ENCODE measurements at places on chromosomes 7 and 10.

DNA sequence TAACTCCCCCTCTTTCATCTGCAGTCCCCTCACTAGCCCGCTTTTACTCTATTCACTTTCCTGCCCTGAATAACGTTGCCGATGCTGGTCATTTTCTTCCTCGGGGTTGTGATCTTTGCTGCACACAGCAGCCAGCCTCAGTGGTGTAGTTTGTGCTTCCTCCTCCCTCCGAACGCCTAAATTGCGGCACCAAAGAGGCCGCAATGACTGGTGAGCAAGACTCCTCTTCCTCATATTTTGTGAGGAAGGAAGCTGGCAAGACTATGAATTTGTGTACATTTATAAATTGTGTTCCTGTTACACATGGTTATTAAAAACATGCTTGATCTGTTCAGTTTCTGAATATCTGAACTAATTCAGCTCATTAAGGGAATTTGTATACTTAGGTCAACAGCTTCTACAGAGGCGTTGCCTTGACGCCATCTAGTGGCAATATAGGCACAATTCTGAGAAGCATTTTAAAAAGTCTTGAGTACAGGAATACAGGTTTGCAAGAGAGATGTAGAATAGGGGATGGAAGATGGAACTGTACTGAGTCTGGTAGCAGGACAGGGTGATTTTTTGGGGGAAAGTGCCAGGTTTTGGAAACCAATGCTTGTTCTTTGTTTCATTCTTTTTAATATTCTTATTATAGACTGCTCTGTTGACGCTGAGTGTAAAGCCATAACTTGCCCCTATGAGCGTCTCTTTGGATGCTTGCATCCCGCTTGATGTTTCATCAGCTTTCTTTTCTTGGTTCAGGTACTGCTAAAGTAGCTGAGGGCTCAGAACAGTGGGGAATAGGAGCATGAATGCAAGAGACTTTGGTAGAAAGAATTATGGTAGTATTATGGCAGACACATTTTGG, 4.1 kb upstream of the TAS2R5 start:
- peak; percentile 5 for DNase-seq

- DNase-seq: no peak
Observed at GRCh38 chr7:129561677-129562359, 49.7 kb upstream of the NRF1 start.

DNA sequence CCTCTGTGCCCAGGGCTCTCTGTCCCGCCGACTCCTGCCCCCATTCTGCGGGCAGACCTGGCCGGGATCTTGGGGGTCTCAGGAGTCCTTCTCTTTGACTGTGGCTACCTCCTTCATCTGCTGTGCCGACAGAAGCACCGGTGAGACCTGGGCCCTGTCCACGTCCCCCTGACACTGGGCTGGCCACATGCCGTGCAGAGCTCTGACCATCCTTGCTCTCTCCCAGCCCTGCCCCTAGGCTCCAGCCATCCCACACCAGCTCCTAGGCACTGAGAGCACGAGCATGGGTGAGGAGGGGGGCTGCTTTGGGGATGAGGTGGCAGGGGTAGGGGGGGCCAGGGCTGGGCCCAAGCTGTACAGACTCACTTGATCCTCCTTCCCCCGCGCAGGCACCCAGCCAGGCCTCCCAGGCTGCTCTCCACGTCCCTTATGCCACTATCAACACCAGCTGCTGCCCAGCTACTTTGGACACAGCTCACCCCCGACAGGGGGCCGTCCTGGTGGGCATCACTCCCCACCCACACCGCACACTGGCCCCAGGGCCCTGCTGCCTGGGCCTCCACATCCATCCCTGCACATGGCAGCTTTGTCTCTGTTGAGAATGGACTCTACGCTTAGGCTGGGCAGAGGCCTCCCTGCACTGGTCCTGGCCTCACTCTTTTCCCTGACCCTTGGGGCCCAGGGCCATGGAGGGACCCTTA, 4.8 kb upstream of the PILRB start:
- DNase-seq: no peak

DNA sequence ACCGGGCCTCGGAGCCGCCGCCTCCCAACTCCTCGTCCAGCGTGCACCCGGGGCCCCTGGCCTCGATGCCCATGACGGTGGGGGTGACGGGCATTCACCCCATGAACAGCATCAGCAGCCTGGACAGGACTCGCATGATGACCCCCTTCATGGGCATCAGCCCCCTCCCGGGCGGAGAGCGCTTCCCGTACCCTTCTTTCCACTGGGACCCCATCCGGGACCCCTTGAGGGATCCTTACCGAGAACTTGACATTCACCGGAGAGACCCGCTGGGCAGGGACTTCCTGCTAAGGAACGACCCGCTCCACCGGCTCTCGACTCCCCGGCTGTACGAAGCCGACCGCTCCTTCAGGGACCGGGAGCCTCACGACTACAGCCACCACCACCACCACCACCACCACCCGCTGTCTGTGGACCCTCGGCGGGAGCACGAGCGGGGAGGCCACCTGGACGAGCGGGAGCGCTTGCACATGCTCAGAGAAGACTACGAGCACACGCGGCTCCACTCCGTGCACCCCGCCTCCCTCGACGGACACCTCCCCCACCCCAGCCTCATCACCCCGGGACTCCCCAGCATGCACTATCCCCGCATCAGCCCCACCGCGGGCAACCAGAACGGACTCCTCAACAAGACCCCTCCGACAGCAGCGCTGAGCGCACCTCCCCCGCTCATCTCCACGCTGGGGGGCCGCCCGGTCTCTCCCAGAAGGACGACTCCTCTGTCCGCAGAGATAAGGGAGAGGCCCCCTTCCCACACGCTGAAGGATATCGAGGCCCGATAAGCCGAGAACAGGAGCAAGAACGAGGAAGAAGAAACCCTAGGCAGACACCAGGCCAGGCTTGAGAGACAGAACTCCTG, 341.5 kb upstream of the GALNT17 start:
- no peak for DNase-seq

DNA sequence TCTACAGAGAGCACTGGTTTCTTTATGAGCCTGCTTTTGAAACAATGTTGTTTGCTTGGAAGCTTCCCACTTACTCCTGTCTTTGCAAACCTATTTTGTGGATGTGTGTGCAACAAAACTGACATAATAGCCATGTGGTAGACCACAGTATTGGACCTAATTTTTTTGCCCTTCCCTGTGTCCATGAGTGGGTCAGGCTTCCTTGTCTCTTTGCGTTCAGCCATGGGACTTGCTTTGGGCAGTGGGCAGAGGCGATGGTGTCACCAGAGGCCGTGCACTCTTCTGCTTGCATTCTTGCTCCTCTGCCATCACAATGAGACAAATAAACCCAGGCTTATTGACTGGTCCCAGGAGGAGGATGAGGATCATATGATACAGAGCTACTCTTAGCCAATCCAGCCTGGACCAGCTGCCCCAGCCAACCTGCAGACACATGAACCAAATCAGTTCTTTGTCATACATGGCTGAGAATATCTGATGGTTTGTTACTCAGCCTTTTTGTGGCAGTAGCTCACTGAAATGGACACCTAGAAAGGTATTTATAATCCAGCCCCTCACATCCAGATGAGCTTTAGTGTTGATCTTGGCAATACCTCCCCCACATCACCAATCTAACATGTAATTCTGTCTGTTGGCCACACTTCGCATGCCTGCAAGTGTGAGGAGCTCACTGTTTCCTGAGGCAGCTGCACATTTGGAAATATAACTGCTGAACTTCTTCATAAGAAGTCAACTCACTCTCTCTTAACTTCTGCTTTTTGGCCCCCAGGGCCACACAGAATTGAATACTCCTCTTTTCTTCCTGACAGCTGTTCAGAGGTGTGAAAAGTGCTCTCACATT, 427.8 kb upstream of the ZMIZ1 start:
- no peak for DNase-seq

DNA sequence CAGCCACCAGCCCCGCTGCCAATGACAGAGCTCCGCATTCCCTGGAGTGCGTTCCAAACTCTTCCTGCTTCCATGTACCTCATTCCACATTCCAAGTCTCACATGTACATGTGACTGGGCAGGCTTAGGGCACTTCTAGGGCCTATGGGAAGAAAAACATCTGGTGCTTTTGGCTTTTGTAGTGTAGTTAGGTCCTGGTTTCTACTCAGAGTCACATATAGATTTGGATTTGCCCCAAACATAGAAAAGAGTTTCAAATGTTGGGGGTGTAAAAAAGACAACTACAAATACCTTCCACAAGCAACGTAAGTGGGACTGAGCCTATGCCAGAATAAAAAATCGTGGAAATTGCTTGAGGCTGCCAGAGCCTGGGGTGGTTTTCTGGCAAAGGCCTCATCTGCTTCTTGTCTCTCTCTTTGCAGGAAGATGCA, 84.1 kb downstream of the ZNF467 start:
- no peak for DNase-seq

DNA sequence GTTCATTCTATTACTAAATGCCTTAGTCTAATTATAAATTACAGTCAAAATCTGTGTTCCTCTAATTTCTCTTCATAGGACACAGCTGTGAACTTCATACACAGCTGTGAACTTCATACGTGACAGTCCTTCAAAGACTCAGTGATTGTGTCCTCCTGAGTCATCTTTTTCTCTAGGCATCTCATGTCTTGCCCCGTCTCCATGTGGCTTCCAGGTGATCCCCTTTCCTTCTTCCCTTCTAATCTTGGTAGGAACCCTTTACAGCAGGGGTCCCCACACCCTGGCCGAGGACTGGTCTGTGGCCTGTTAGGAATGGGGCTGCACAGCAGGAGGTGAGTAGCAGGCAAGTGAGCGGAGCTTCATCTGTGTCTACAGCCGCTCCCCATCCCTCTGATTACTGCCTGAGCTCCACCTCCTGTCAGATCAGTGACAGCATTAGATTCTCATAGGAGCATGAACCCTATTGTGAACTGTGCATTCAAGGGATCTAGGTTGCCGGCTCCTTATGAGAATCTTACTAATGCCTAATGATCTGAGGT, 14.0 kb upstream of the EIF5AL1 start:
- no peak for DNase-seq

DNA sequence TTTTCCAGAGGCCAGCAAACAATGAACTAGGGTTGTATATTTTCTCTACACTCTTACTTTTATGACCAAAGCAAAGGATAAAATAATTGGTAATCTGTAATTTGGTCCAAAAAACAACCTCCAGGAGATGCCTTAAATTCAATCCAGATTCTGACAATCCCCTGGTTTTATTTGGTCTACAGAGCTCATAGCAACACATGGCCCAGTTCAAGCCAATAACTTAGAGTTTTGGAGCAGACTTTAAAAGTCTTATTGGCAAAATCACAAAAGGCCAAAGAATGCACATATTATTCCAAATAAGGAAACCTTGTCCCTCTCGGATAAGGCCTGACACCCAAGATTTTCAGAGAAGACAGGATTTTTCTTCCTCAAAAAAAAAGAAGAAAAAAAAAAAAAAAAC, 51.9 kb downstream of the SORBS1 start:
- no peak for DNase-seq

- no peak for DNase-seq
Observed at GRCh38 chr7:120079022-120079421, 194.0 kb upstream of the KCND2 start.

DNA sequence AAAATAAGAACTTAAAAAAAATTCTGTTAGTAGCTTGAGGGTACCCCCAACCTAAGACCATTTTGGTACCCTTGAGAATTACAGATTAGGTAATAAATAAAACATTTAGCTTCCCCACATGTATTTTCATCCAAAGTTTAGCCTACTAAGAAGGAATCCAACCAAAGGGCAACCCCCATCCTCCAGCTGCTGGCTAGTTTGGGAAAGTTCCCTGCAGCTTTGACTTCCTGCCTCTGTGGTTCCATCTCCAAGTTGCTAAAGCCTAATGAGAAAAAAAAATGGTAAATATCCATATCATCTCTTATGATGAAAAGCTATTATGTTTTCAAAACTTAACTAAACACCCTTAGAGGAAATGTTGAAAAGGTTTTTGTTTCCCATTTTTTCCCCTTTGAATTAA, 547.2 kb downstream of the ANKRD7 start:
- no peak for DNase-seq

GRCh38 chr7:110179037-110179436, 911.9 kb upstream of the LRRN3 start:
- no peak for DNase-seq

DNA sequence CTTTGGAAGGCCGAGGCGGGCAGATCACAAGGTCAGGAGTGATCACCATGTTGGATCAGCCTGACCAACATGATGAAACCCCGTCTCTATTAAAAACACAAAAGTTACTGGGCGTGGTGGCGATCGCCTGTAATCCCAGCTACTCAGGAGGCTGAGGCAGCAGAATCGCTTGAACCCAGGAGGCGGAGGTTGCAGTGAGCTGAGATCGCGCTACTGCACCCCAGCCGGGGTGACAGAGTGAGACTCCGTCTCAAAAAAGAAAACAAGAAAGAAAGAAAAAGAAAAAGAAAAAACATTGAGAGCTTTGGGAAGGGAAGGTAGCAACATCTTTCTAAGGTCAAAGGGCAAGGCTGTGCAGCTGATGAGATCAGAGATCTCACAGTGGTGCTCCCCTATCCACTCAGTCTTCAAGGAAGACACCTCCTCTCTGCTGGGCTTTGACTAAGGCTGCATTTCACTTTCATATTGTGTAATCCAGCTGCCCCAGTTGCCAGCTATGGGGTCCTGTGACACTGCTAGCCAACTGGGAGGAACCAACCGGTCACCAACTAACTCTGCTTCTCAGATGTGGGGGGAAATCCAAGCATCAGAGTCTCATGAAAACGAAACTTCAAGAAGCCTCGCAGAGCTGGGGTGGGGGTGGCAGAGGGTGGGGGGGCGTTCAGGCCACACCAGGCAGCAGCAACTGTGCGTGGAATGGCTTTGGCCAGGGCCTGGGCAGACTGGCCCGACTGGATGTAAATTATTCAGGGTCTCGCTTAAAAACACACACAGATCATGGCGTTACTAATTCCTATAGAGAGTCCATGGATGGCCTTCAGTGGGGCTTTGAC, 1.5 kb downstream of the IL15RA start:
- peak; percentile 29 for DNase-seq

GRCh38 chr10:126846959-126847358, 58.3 kb upstream of the DOCK1 start:
- DNase-seq: no peak

GRCh38 chr7:20454202-20454601, 123.5 kb downstream of the ITGB8 start:
- DNase-seq: no peak

DNA sequence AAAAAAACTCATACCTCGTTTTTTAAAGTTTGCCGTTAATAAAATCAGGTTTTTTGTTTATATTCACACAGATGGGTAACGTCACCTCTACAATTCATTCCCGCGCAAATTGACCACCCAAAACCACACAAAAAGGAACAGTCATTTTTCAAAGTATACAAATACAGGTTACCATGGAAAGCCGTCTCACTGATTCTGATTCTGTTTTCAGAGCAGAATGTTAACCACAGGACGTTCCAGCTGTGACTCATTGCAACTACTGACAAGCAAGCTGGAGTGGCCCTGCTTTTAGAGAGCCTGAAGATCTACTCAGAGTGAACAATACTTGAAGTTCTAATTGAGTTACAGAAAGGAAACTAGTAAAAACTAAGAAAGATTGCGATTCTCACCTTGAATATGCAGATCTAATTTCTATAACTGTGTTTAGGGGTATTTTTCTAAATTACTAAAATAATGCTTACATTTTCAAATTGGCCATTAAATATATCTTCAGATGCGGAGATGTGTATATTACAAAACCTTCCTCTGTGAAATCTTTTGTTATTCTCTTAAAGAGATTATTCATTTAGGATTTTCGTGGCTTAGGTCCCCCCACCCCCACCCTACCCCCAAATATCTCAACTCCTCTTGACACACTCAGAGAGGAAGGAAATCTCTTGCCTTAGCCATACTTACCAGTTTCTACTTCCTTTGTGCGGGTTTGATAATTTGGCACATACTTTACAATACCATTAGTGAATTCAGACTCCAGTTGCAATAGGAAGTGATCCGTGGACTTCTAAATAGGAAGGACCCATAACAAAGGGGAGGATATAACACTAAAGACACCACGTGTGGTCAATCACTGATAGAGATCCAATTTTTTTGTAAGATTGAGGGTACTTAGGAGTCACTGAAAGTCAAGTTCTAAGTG, 106.0 kb downstream of the CUBN start:
- peak; percentile 87 for DNase-seq

All from activated CD4-positive, alpha-beta T cell treated with anti-CD3 and anti-CD28 coated beads, Interleukin-2, amount 50 U/mL, for 24 hours (primary cell).